HEK293T (cell line): ENCODE measurements at places on chromosomes 3 and 15.

GRCh38 chr3:143956838-143957237 lies 14.8 kb upstream of the DIPK2A start:
- DNase-seq, result no peak

DNA sequence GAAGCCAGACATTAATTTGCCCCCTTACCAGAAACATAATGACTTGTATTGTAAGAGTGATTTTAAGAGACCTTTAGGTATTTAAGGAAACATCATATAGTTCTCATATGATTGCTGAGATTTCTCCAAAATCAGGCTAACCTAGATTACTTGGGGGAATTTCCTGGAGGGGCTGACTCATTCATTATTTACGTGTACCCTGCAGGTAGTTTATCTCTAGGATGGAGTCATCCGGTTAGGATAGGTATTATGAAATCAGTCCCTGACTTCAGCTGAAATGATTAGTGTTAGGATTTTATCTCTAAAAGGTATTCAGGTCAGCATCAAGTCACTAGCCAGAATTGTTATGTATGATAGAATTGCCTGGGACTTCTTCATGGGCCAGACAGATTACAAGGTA lies 97.5 kb downstream of the TCF12 start:
- no peak for DNase-seq

GRCh38 chr3:33141006-33141405 lies 27.2 kb downstream of the CRTAP start:
- no peak for DNase-seq

DNA sequence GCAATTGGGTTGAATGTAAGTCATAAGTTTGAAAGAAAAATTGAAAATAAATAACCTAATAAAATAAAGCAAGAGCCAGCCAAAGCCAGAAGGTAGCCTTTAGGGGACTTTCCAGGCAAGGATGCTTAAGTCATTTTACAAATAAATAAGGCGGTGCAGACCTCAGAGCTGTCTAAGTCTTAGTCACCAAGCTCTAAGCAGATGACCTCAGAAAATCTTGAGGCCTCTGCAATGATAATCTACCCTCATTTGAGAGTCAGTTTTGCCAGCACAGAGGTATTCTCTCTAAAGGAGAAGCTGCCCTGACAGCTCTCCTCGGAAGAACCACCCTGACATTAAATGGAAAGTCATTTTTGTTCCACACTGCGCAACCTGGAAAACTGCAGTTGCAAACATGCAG lies 113.9 kb downstream of the OXNAD1 start:
- DNase-seq, result no peak

DNA sequence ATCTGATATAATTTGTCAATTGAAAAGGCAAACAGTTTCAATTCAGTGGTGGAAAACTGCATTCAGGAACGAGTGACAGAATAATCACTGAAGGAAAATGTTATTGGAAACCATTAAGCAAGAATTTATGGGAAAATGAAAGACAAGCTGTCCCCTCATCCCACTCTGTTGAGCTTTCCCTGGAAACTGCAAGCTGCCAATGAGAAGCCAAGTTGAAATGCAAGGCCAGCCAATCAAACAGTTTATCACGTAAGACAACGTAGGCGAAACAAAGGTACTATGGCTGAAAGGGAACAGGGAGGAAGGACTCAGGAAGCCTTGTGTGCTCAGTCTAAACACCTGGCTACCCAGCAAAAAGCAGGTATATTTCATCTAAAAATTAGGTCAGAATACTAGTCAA lies 187.9 kb upstream of the ATP10A start:
- peak; percentile 19 for DNase-seq

- no peak for DNase-seq
These were observed 115.8 kb upstream of the IGSF10 start for GRCh38 chr3:151576511-151577137.

DNA sequence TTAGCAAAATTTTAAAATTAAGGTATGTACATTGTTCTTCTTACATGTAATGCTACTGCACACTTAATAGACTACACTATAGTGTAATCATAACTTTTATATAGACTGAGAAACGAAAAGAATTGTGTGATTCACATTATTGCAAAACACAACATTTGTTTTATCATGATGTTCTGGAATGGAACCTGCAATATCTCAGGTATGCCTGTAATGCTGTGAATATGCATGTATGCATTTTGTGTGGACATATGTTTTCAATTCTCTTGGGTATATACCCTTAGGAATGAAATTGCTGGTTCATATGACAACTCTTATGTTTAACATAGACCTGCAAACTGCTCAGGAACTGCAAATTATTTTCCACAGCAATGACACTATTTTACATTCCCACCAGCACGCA lies 38.6 kb upstream of the TJP1 start:
- no peak for DNase-seq

- DNase-seq, result no peak
These were observed 20.7 kb downstream of the TATDN2 start for GRCh38 chr3:10268930-10269329.

- DNase-seq, result no peak
These were observed 592.1 kb downstream of the SI start for GRCh38 chr3:164486150-164486549.

- DNase-seq, result no peak
These were observed 136.1 kb upstream of the PROK2 start for GRCh38 chr3:71921036-71921435.

GRCh38 chr3:45688194-45688881 lies 858 bp upstream of the SACM1L start:
- DNase-seq, result peak; percentile 43

- no peak for DNase-seq
These were observed 6.6 kb downstream of the GRIP2 start for GRCh38 chr3:14533457-14533958.

- no peak for DNase-seq
These were observed 8.3 kb upstream of the LMOD3 start for GRCh38 chr3:69130689-69131088.

DNA sequence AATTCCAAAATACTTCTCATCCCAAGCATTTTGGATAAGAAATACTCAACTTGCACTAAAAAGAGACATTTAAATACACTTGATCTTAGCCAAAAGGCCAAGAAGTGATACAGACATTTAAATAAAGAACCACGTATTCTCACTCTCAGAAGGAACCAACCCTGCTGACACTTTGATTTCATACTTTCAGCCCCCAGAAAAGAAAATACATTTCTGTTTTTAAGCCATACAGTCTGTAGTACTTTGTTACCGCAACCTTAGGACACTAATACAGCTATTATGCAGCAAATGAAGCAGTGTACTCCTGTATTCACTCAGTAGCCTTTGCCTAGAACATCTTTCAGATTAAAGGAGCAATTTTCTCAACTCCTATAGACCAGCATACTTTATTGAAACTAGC lies 86.7 kb downstream of the TBC1D5 start:
- DNase-seq, result no peak

DNA sequence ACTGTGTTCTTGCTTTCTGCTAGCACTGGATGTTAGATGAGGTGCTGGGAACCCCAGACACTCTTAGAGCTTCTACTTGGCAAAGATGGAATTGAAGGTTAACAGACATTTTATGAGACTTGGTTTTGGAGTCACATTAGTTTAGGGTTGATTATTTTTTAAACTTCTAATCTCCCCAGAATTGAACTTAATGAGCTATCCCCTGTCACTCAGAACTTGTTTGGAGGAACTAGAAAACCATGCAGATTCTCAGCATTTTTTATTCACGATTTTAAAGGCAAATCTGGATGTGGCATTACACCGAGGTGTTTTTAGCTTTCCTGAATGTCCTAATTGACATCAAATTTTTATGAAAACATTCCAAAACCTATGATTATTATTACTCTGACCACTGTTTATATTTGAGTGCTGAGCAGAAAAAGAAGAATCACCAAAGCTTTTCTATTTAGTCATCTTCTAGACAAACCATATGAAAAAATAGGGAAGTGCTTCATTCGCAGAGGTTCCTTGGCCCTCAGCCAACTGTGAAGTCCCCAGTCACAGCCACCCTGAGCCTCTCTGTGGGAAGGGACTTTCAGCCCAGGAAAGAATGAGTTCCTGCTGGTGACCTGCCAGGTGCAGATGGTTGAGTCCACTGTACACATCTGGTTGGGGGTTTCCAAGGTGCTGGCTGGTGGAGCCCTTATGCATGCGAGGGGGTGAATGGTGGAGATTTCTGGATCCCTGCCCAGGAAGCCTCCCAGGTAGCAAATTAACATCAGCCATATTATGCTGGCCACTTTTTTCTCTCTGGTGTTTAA lies 196.0 kb upstream of the TOPAZ1 start:
- DNase-seq, result no peak

DNA sequence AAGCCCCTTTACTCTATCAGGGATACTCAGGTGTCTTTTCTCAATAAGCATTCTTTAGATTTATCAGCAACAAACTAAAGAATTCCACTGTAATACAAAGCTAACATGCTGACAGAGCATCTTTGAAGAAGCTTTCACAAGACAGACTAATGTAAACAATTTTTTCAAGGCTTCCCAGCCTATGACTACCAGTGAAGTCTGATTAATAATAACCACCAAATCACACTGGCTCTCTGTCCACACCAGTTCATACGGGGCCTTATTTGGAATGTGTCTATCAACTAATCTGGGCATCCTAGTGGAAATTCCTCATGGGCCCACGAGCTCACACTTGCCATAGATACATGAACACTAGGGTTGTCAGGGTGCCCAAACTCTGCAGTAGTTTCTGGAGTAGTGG lies 84.5 kb downstream of the EFL1 start:
- DNase-seq, result no peak

GRCh38 chr3:8501371-8502131 lies at the start of gene LMCD1:
Gene LMCD1 (plus strand): TSS chr3:8501823. CDS start chr3:8501939, 116 bp downstream.
- DNase-seq, result peak; percentile 88

DNA sequence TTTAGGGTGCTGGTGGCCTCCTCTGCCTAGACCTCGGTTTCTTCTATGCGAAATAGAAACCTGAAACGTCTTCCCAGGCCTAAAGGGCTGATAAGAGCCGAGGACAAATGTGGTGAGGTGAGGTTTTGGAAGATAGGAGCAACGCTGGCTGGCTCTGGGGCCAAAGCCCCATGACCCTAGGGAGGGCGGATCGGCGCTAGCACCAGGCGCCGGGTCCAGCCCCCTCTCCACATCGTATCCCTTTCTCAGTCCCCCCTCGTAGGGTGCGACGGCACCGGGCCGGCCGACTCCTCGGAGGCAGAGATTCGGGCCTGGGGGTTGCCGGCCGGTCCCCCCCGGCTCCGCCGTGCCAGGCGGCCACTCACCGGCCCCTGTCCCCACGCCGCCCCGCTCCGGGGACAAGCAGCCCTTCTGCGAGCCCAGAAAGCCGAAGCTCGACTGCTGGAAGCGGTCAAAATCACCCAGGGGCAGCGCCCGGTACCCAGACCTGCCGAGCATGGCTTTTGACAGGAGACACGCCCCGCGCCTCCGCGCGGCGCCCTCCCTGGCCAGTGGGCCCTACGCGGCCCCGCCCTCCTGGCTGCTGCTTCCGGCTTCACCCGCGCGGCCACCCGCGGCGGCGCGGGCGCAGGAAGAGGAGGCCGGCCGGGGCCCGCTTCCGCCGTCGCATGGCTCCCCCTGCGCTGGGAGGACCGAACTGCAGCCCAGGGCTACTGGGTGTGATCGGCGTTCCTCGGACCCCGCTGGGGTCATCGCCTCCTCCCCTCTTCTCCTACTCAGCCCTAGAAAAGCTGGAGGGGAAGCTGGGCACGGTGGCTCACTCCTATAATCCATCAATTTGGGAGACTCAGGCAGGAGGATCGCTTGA lies at the start of gene STOML1:
TSS of gene STOML1 (minus strand) at position 570 of the 868 bp plus-strand sequence. CDS start at position 498, 72 bp downstream.
- peak; percentile 97 for DNase-seq

DNA sequence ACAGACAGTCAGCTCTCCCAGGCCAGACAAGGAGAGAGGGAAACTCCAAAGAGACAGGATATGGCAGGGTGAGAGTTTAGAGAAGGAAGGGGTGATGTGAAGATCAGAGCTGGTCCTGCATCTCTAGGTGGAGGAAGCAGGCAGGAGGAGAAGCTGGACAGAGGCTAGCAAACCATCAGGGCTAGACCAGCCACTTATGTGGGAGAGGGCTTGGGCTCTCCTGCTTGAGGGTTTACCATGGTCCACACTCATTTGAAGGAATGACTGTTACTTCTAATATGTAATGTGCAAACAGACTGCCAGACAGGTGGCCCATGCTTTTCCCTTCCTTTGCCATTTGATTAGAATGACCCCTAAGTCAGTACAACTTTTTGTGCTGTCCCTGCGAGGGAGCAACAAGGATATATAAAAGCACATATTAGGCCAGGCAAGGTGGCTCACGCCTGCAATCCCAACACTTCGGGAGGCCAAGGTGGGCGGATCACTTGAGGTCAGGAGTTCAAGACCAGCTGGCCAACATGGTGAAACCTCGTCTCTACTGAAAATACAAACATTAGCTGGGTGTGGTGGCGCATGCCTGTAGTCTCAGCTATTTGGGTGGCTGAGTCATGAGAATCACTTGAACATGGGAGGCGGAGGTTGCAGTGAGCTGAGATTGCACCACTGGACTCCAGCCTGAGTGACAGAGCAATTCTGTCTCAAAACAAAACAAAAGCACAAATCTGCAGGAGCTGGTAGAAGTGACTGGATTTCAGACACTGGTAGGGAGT lies 41.0 kb upstream of the MANF start:
- no peak for DNase-seq

DNA sequence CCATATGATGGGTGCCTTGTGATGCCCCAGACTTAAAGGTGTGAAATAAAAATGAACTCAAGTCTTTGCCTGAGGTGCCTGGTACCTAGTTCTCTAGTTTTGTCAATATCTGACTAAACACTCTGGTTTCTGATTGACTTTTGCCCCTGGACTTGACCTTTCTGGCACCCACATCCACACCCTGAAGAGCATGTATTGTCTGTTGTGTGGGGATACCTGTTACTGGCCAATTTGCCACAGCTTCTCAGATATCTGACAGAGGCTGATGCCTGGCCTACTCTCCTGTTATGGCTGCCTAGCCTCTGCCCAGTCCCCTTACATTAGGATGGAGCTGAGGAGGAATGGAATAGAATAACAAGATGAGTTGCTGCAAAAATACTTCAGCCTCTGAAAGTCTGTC lies 3.6 kb downstream of the ZBTB38 start:
- DNase-seq, result no peak

- DNase-seq, result no peak
These were observed 996.4 kb upstream of the CFAP20DC start for GRCh38 chr3:60046210-60046609.

DNA sequence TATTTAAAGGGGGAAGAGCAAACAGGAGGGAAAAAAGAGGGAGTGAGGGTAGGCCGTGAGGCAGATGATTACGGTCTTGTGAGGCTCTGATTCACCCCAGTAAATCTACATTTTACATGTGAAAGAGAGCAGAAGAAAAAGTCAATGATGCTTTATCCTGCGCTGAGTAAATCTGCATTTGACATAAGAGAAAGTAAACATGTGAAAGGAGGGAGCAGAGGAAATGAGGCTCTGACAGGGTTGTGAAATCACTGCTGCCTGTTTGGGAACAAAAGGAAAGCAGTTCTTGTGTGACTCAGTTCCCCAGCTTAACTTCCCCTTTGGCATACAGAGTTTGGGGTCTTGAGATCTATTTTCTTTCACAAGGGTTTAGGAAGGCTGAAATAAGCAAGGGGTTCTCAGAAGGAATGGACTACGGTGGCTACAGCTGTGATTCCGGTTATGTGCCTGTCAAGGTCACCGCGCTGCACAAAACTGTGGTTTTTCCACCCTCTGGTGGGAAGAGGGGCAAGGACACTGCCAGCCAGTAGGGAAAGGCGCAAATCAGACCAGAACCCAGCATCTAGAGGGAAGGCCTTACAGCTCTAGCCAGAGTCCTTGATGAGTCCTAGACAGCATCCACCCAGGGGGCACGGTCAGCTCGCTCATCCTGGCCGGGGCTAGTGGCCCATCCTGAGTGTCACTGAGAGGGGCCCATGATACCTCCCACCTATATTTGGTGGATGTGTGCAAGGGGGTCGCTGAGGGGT lies 18.9 kb upstream of the HCN4 start:
- no peak for DNase-seq
